Activated naive CD4-positive, alpha-beta T cell treated with anti-CD3 and anti-CD28 coated beads, Interleukin-2, amount 50 U/mL, for 16 hours (primary cell): ENCODE measurements at places on chromosomes 7 and 10.

GRCh38 chr10:128686630-128687278 lies 560.5 kb upstream of the MKI67 start:
- DNase-seq = no peak

DNA sequence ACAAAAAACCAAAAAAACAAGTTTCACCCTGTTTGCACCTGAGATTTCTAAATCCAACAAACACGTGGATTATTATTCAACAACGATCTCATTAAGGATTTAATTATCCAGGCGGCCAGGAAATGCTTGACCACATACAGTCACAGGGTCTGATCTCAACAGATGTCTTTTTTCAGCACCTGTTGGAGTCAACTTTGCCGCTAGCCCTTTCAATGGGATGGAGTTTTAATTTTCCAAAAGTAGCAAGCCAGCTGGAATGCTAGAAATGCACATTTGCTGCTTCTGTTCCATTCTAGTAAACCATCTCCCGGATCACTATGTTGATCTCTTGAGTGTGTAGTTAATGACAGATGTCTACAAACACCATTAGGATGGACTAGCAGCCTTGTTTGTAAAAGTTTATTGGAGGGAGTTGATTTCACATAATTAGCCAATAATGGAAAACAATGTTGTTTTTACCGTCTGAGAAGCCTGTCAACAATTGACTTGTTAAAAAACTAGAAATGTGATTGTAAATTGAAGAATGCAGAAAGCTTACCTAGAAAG lies 64.2 kb upstream of the DKK1 start:
- DNase-seq = no peak

- no peak for DNase-seq
Measured at GRCh38 chr7:3294432-3295100, 6.5 kb upstream of the SDK1 start.

DNA sequence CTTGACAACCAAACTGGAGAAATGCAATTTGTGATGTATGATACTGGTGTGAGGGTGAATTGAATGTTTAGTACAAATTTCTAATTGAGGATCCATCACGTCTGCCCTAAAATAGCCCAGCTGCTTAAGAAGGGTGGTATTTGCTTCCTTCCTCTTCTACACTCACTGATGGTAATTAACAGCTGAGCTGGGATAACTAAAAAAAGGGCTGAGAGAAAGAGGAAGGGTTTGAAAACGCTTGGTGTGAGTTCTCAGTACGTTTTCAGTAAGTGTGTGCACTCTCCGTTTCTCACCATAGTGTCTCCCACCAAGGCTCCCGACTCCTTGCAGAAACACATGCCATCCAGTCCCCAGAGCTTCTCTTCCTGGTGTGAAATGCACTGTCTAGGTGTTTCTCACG lies 54.3 kb downstream of the MAP3K8 start:
- no peak for DNase-seq

DNA sequence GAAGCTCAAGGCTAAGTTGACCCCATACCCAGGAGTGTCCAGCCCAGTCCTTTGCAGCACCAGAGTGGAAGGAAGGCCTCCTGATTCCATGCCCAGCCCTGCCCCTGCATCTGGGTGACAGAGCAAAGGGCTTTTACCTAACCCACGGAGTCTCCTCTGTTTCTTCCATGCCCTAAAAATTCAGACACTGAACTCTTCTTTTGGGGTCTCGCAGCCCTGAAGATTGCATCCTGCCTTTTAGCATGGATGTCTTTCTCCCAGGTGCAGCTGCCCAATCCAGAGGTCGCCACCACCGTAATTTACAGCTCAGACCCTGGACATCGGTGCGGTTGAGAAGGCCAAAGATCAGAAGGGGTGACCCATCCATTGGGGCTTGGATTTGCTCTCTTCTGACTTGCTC lies 50.8 kb downstream of the CXCL12 start:
- DNase-seq = no peak

DNA sequence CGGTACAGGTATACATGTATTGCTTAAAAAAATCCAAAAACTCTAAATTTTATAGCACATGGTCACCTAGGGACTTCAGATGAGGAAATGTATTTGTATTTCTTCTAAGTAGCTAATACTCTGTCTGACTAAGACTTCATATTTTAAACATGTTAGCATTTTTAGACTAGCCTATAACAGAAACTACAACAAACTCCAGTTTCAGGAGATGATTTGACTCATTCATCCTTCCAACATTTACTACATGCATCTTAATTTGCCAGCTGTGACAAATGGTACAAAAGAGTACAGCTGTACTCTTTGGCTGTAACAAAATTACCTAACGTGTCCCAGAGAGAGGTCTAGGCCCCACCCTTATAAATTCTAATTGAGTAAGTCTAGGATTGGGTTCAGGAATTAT lies 22.2 kb downstream of the TMEM209 start:
- DNase-seq = no peak

DNA sequence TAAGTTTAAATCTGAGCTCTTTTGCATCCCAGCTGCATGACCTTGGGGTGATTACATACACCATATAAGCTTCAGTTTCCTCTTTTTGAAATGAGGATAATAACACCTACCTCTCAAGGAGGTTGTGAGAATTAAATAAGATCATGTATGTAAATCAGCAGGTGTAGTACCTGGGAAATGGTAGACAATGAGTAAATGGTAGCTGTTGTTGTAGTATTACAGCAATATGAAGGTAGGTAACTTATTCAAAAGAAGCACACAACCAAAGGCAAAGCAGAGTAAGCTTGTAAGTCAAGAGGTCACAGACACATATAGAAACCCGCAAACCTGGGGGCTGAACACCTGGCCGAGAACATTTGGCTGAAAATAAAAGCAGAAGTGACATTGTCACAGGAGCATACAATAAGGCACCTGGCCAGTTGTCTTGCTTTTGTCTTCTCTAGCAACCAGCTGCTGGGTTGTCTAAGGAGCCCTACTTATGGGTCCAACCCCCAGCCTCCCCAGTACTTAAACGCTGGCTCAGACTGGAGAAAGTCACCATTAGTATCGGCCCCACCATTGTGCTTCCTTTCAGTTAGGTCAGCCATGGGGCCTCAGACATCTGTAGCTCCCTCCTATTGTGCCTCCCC lies 203.6 kb upstream of the MKLN1 start:
- DNase-seq = no peak

GRCh38 chr7:47143339-47143738 lies 438.6 kb downstream of the TNS3 start:
- DNase-seq = no peak

DNA sequence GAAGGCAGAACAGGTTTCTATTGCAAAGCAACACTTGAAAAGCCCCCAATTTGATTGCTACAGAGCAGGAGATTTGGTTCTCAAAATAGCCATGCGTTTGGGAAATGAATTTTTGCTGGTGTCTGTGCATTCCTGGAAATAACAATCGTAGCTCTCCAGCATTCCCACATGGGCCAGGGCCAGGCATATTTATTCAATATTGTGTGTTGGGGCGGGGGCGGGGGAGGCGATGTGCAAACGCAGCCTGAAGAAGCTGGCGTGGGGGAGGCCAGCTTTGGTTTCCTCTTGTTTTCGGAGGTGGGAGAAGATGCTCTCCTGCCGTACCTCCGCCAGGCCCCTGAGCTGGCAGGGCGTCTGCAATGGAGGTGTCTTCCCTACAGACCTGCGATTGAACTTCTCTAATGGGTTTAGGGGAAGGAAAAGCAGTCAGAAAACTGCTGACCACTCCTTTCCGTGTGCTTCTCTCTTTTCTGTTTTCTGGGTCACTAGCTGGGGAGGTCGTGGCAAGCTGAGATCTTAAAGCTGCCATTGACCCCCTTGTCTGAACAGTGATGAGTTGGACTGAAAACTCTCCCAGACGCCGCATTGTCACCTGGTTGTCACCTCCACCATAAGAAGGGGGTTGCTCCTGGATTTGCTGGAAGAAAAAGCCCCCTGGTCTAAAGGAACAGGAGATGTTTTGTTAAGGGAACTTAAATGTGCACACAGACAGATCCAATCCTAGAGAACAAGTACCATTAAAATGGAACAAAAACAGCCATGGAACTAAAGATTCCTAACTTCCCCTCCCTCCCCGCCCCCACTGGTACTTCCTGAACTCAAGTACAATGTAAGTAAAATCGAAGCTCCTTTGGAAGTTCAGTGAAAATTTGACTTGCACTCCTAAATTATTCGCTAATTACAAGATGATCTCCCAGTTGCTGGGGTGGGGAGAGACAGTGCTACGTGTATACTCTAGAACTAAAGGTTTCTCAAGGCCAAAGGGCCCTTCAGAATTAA lies 56.4 kb upstream of the HABP2 start:
- no peak for DNase-seq

GRCh38 chr10:82150123-82150900 lies 275.3 kb downstream of the NRG3 start:
- no peak for DNase-seq

DNA sequence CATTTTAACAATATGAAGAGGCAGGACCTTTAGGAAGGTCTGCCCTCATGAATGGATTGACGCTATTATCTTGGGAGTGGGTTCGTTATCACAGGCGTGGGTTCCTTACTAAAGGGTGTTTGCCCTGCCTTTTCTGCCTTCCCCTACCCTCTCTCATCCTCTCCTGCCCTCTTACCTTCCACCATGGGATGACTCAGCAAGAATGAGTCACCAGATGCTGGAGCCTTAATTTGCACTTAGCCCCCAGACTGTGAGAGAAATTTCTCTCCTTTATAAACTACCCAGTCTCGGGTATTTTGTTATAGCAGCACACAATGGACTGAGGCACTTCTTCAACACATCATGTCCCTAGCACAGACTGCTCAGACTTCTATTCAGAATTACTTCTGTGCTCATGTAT lies 31.4 kb upstream of the ZNF32 start:
- no peak for DNase-seq

- DNase-seq = no peak
Measured at GRCh38 chr10:7665767-7666166, 999 bp downstream of the ITIH5 start.

- DNase-seq = no peak
Measured at GRCh38 chr7:47915616-47915976, 32.7 kb downstream of the PKD1L1 start.

GRCh38 chr7:55983537-55983936 lies 19.2 kb downstream of the NIPSNAP2 start:
- DNase-seq = no peak

DNA sequence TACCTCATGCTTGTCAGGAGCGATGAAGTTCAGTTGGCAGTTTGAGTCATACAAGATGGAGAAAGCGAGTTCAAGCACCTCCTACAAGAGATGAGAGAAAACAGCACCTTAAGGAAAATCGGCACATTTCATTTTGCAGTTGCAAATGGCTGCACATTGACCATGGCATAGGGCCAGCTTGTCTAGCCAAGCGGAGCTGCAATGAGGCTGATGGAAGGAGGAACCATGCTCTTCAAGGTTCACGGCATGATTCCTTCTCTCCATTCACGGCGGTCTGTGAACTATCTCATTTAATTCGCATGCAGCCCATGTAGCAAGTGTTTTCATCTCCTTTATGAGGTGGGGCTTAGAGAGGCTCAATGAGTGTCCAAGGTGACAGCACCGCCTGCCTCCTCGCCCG lies 137.4 kb upstream of the AOAH start:
- DNase-seq = no peak

- no peak for DNase-seq
Measured at GRCh38 chr10:61356354-61356753, 96.8 kb downstream of the TMEM26 start.

DNA sequence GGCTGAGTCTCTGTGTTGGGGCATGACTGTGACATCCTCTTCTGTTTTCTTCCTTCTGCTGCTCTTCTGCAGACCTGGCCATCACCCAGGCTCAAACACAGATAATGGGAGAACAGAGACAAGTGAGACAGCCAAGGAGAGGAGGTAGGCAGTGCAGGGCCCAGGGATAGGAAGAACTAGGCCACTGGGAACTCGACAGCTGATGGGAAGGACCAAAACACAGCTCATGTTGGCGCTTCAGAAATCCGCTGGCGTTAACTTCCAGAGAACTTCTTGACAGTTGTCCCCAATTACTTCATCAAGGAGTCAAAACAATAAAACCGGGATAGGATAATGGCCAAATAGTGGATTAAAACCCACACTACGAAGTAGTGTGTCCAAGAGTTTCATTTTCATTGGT lies 97.0 kb upstream of the PALS2 start:
- DNase-seq = no peak

DNA sequence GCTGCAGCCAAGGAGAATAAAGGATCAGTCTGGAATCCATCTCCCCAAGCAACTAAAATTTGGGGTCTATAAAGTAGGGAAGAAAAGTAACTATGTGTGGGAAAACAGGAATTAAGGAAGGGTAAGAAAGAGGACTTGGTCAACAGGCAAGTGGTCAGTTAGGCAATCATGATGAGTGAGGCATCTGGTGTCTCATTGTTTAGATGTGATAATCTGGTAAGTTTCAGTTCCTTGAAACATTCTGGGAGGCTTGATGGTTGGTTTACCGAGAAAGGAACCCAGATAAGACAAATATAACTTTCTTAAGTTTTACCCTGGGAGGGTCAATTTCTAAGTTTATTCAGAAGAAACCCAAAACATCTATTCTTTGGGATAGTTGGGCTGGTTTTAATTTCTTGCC lies 22.3 kb downstream of the HYAL4 start:
- DNase-seq = no peak

DNA sequence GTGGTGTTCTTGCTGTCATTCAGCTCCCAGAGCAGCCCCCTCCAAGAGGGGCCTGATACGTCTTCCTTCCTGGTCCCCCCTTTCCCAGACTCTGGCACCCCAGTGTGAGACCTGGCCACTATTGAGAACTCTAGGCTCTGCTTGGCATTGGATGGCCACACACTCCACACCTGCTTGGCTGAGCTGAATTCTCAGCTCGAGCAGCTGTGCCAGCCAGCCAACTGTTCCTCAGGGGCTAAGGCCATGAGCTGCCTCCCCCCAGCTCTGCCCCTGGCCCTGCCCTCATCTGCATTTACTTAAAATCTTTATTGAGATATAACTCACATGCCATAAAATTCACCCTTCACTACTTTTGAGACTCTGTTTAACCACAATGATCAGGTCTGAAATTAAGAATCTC lies 6.7 kb downstream of the TLL2 start:
- no peak for DNase-seq

DNA sequence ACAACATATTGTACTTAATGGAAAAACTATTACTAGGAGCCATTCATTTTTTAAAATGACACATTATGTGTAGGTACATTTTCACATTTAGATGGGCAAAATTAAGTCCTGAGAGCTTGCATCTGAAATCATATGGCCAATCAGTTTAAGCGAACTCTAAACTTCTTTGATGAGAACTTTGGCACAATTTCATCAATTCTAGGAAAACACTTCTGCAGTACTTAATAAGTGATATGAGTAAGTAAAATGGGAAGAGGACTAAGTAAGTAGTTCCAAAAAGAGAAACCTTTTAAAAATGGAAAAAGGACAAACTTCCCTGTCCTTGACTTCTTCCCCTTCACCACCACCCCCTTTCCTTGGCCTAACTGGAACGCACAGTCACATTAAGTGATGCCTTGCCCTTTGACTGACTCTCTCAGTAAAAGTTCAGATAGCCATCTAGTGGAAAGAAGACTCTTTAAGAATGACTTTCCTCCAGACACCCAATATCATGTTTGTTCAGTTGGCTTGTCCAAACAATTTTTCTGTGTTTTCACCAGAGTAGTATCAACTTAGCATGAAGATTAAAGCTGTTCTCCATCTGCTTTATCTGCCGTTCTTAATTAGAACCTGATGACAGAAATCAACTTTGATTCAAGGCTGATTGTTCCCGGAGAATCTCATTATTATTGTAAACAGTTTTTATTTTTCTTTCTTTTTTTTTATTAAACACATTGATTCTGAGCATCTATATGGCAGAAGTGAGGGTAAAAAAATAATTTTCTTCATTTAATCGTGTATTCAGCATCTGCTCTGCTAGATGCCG lies 45.1 kb downstream of the CNNM2 start:
- DNase-seq = no peak

GRCh38 chr7:77427996-77428603 lies 12.0 kb upstream of the GSAP start:
- no peak for DNase-seq
